Stimulated activated CD4-positive, alpha-beta T cell treated with anti-CD3 and anti-CD28 coated beads, Interleukin-4, amount 100 ng/mL, for 48 hours (primary cell): ENCODE measurements at places on chromosomes 1 and 21.

DNA sequence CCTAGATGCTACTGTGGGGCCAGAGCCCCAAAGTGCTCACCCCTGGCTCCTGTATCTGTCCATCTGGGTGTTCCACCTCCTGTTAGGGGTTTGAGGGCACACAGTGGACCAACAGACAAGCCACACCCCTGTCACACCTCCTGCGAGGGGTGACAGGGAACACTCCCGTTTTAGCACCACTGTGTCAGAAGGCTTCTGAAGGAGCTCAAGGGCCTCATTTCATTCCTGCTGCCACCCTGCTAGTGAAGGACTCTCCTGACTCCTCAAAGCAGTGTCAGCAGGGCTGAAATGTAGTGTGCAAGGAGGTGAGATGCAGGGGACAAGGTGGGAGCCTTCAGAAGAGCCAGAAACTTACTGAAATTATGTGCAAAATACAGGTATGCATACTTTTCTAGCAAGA lies 174.6 kb downstream of the GPATCH2 start:
- DNase-seq, result no peak

DNA sequence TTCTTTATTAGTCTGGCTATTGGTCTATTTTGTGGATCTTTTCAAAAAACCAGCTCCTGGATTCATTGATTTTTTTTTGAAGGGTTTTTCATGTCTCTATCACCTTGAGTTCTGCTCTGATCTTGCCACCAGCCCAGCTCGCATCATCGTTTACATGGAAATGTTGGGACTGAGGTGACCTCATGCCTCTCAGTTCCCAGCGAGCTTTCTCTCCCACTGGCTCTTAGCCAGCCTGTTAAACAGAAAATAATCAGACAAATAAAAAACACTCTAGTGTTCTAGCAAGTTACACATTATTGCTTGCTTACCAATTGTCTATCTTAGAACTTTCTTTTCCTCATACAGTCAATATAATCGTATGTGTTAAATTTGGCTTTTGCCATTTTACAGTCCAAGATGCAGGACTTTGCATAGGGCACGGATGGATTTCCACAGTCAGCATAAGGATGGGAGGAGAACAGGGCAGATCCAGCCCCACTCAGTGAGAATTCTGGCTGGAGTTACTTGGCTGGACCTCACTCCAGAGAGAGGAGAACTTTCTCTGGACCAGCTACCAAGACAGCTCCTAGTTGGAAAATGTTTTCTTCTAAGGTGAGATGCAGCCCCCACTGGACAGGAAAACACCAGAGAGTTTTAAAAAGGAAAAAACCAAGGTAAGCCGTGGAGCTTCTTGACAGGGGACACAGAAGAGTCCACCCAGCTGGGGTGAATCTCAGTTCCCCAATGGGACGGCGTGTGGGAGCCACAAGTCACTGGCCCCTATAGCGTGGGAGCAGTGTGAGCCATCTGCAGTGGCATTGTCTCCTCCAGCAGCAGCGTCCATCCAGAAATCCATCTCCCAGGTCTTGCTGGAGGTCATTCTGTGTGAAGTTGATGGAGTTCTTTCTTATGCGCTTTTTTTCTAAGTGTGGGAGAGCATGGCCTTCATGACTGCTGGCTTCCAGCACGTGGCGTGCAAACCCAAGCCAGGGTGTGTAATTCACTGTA lies 17.6 kb downstream of the PGBD2 start:
- DNase-seq, result no peak

DNA sequence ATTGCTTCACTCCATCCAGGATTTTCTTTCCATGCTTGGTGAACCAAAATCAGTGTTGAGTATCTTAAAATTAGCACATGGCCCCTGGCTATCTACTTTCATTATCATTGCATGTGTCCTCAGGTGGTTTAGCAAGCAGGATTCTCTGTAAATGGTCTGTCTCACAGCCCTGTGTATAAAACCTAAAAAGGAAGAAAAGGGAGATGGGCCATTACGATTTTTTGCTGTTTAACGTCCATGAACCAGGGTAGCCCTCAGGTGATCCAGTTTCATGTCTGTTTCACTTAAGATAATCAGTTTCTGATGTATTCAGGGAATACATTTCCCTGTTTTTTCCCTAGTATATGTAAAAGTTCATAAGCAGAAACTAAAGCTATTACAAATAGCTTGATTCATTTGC lies 238.2 kb downstream of the NFIA start:
- DNase-seq, result no peak

- DNase-seq, result no peak
These were observed 35.1 kb upstream of the ERRFI1 start for GRCh38 chr1:8061210-8061609.

DNA sequence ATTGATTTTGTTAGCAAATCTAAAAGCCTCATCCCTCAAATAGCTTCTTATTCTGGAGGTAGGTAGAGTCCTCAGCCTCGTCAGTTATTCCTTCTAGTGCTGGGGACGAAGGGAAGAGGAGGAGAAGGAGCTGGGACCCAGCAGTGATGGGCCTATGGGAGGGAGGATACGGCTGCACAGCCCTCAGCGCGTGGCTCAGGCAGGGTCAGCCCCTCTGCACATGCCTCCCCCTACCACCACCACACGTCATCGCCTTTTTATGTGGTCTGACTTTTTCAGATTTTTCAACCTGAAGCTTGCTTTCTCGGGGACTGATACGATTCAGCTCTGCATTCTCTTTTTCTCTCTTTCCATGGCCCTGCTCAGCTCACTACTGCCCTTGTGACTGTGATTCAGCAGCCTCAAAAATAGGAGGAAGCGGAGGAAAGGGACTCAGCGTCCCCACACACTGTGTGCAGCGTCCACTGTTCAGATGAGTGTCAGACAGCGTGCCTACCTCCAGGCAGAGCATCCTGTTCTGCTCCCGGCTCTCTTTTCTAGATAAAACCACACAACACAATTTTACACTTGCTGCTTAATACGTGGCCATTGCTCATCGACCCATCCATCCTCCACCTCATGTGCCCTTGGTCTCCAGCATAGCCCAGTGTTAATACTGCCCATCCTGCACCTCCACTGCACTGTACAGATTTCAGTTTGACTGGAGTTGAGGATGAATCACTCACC lies 827 bp downstream of the OR2B11 start:
- DNase-seq, result no peak

- DNase-seq, result no peak
These were observed 82.7 kb downstream of the TAS1R2 start for GRCh38 chr1:18776777-18777176.

DNA sequence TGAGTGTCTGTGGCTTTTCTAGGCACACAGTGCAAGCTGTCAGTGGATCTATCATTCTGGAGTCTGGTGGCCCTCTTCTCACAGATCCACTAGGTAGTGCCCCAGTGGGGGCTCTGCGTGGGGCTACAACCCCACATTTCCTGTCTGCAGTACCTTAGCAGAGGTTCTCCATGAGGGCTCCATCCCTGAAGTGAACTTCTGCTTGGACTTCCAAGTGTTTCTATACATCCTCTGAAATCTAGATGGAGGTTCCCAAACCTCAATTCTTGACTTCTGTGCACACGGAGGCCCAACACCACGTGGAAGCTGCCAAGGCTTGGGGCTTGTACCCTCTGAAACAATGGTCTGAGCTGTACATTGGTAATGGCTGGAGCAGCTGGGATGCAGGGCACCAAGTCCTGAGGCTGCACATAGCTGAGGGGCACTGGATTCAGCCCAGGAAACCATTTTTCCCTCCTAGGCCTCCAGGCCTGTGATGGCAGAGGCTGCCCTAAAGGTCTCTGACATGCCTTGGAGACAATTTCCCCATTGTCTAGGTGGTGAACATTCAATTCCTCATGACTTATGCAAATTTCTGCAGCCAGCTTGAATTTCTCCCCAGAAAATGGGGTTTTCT lies 29.2 kb upstream of the TSNAX start:
- DNase-seq, result no peak

DNA sequence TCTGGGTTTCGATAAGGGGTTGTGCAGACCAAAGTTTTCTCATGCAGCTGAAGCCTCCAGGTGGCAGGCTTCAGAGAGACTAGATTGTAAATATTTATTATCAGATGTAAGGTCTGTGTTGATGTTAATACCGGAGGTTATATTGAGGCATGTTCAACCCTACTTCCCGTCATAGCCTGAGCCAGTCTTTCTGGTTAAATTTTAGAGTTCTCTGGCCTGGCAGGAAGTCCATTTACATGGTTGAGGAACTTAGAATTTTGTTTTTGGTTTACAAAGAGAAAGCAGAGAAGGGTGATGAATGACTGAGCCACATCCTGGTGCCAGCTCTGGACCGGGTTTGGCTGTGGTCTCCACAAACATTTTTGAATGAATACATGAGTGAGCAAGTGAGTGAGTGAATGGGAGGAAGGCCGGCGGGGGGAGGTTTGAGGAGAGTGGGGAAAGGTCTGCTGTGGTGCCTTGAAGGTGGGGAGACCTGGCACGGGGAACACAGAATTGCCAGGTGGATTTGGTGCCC lies 218.5 kb downstream of the DISC1 start:
- DNase-seq, result no peak

DNA sequence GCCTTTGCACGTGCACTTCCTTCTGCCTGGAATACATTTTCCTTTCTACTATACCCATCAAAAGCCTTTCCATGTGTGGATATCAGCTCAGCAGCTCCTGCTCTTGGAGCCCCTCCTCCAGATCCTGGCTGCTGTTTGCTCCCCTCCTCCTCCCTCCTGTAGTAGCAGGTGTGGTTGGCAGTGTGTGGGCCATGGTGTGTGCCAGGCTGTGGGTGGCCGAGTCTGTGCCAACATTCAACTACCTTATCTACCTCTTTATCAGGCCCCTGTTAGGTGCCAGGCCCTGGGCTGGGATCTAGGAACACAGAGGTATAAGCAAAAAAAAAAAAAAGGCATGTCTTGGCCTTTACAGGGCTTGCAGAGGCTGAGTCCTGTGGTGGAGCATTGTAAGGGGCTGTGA lies 180.6 kb upstream of the JUN start:
- DNase-seq, result no peak

DNA sequence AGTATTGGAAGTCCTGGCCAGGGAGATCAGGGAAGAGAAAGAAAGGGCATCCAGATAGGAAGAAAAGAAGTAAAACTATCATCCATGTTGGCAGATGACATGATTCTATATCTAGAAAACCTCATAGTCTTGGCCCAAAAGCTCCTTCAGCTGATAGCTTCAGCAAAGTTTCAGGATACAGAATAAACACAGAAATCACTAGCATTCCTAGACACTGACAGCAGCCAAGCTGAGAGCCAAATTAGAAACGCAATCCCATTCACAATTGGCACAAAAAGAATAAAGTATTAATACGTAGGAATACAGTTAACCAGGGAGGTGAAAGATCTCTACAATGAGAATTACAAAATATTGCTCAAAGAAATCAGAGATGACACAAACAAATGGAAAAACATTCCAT lies 44.6 kb downstream of the ZFYVE9 start:
- no peak for DNase-seq

DNA sequence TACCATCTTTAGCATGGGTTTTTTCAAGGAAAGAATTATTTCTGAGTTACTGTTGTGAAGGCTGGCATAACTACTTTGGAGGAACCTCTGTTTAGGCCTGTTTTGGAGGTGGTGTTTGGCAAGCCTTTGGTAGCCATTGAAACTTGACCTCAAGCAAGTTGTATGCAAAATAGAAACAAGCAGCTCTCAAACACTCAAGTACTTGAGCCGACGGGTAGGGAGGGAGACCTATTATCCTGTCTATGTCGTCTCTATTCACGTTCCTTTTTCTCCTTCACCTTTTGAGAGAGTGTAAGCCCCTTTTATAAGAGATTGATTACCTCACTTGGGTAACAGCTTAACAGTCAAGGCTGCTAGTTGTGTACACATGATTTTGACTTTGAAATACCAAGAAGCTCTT lies 878.3 kb upstream of the CXADR start:
- no peak for DNase-seq

DNA sequence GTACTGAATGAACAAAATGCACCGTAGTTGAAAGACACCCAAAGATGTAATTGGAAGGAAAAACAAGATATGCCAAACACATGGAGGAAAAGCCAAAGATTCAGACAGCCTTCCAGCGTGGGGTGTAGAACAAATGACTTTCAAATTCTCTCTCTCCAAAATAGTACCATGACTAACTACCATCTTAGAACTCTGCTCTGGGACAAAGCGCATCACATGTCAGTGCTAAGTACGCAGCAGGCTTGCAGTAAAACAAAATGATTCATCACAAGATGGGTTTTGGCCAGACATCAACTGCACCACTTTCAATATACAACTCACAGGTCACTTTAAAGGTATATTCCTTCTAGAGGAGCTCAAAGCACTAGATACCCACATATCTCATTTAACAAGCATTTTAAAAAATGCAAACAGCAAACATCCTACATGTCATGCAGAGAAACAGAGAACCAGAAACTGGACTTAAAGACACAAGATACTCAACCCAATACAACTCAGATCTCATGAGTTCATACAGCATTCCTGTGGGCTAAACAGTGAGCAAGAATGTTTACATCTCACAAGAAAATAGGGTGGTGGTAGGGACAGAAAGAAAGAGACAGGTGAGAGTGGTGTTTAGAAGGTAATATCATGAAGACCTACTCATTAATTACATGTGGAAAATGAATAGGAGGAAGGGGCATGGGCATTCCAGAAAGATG lies 75.7 kb downstream of the BCAR3 start:
- DNase-seq, result no peak

DNA sequence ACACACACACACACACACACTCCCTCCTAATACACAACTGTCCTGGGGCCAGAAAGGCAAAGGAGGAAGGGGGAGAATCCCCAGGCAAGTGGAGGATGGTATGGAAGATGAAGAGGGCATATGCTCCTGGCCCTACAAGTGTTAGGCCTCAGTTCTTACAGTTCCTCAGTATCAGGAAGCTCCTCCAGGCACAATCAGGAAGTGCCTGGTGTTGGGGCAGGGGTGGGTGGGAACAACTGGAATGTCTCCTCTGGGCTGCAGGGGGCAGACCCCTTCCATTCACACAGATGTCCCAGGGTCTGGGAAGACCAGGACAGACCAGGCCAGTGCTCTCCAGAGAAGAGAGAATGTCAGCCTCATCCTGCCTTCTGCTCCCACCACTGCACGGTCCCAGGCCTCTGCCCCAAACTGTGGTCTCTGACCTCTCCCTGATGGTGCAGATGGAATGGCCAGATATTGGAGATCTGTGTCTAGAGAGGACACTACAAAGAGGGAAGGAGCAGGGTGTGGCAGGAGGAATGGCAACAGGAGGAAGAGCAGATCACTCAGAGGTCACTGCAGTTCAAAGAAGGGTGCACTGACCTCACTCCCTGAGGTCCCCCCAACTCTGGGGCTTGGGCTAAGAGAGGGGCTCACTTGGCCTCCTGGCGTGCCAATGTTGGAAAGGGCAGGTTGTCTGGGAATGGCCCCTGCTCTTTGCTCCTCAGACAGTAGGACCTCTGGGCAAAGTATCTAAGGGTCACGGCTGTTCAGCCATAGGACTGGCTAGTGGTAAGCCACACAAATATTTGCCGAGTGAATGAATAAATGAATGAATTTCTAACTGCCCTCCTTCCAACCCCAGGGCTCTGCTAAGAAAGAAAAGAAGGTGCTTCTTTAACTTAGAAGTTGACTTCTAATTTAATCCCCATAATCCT lies 2.5 kb upstream of the DENND2D start:
- no peak for DNase-seq

DNA sequence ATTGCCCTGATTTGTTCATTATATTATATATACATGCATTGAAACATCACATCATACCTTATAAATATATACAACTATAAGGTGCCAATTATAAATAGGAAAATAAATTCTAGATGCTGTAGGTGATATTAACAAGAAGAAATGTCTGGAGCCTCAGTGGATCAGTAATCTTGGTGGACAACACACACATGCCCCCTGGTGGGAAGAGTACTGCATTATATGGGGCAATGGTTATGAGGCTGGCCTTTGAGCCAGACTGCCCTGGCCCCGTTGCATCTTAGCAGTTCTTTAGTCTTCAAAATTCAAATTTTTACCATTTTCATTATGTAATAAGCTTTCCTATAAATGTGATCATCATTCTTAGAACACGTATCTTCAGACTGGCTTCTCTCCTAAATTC lies 335.0 kb upstream of the GREM2 start:
- DNase-seq, result no peak
